LHCN-M2 (cell line): ENCODE measurements at places on chromosomes 11 and 22. TPM values are rescaled to one million over a fixed set of nuclear protein-coding genes. Genes with fewer than 3 reads are reported as not detected.

Gene DLG2
- 0.17 TPM in 1 of 2 replicates, not detected in the other for total RNA-seq

Gene RAB36
- under 0.01 and 0.11 TPM in 2 replicates for total RNA-seq

Gene DNAL4
- total RNA-seq: 19.0 and 22.6 TPM in 2 replicates

Gene MS4A2
- total RNA-seq: not detected in 2 replicates

Gene CCDC157
- total RNA-seq: 2.6 and 3.2 TPM in 2 replicates

Gene MS4A14
- total RNA-seq: 0.11 TPM in 1 of 2 replicates, not detected in the other

Gene KCNA4
- total RNA-seq: not detected in 2 replicates

Gene SPON1
- not detected in 2 replicates for total RNA-seq

Gene ARFIP2
- 66.0 and 66.3 TPM in 2 replicates for total RNA-seq

Gene TREH
- total RNA-seq: not detected in 2 replicates

Gene DDIAS
- 19.6 and 30.1 TPM in 2 replicates for total RNA-seq

Gene POU2AF3
- not detected in 2 replicates for total RNA-seq

Gene RTN4R
- 0.63 TPM in 1 of 2 replicates, not detected in the other for total RNA-seq

Gene CHRM1
- not detected in 2 replicates for total RNA-seq

Gene PVALB
- total RNA-seq: not detected in 2 replicates

Gene APOL6
- total RNA-seq: 4.2 and 7.7 TPM in 2 replicates

Gene PHOX2A
- not detected in 2 replicates for total RNA-seq

Gene DEPDC7
- 49.0 and 53.8 TPM in 2 replicates for total RNA-seq

Gene CD6
- not detected in 2 replicates for total RNA-seq

Gene OR52I2
- total RNA-seq: not detected in 2 replicates

Gene OR5A1
- not detected in 2 replicates for total RNA-seq

Gene MICAL2
- 83.0 and 85.3 TPM in 2 replicates for total RNA-seq

Gene AQP11
- total RNA-seq: 3.5 and 3.7 TPM in 2 replicates

Gene KCNQ1OT1
- 0.57 and 0.64 TPM in 2 replicates for total RNA-seq

Gene GAL
- not detected in 2 replicates for total RNA-seq

Gene SCGB1A1
- not detected in 2 replicates for total RNA-seq

Gene IGLL1
- total RNA-seq: not detected in 2 replicates

Gene KRTAP5-10
- 0.58 TPM in 1 of 2 replicates, not detected in the other for total RNA-seq

Gene ARSA
- total RNA-seq: 33.9 and 40.4 TPM in 2 replicates

Gene CCDC81
- total RNA-seq: 0.19 TPM in 1 of 2 replicates, not detected in the other

Gene APLNR
- total RNA-seq: 0.11 TPM in 1 of 2 replicates, not detected in the other

Gene DNHD1
- 1.7 and 2.2 TPM in 2 replicates for total RNA-seq
